ENCODE measurements at places on chromosomes 7 and 10.
A peak's percentile ranks its signal among the peaks of the same experiment; 100 is the strongest.

DNA sequence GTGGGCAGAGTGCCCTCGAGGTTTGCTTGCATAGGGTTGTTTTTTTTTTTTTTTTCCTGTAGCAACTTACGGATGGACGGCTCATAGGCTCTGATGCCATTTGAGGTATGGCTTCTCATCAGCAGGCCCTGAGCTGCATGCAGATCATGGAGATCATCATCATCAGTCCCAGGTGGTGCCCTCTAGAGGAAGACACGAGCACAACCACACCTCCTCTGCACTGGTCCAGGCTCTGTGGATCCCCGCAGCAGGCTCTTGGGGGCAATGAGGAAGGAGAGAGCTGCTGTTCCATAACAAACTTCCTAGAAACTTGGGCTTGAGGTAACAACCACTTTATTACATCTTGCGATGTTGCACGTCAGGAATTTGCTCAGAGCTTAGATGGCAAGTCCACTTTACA is 132.7 kb upstream of the CXCL12 start:
- DNase-seq: no peak

- DNase-seq: no peak
Measured at GRCh38 chr10:109173121-109173520, 750.2 kb downstream of the XPNPEP1 start.

GRCh38 chr10:112221545-112221944 is 38.0 kb upstream of the GPAM start:
- peak; percentile 63 for DNase-seq

- DNase-seq: no peak
Measured at GRCh38 chr10:77360835-77361234, 276.8 kb downstream of the KCNMA1 start.

DNA sequence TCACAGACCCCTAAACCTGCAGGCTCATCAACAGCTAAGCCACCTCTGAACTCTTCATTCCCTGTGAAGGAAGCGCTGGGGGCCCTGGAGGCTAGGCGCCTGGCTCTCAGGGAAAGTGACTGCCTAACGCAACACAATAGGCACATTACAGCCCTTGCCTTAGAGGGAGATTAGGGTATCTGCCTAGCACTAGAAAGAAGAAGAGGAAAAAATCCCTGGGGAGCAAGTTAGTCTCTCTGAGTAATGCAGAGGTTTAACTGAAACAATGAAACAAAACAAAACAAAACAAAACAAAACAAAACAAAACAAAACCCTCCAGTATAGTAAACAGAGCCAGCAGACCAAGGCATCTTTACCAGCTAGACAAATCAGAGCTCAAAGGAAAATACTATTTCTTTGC is 2.6 kb downstream of the ZNF777 start:
- DNase-seq: peak; percentile 7

DNA sequence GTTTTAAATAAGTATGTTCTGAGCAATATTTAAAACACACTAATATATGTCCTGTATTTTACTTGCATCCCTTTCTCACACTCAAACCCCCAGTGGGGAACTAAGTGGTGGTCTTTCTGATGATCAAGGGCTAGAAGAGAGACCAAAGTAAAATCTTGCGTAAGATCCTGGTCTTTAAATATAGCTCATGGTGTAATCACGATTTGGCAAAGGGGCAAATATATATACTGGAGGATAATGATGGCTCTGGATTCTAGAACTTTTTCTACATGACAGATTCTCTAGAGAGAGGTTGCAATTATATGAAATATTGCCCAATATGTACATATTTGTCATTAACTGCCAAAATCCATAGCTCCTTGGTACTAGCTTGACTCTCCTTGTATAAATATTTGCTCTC is 438.3 kb downstream of the NXPH1 start:
- DNase-seq: no peak

DNA sequence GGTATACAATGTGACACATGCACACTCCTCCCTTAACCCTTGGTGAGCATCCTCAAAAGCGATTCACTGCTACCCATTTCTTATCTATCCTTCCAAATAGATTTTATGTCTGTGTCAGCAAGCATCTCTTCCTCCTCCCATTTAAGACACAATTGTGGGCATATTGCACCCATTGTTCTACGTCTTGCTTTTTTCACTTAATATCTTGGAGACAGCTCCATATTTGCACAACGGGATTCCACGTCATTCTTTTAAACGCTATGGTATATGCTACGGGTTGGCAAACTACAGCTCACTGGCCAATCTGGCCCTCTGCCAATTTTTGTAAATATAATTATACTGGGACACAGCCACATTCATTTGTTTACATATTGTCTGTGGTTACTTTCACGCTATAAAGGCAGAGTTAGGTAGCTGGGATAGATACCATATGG is 88.6 kb downstream of the RNF216 start:
- peak; percentile 96 for DNase-seq

- no peak for DNase-seq
Measured at GRCh38 chr10:71045936-71046335, 157.6 kb upstream of the PCBD1 start.

GRCh38 chr10:30051220-30051619 is 8.2 kb downstream of the JCAD start:
- no peak for DNase-seq

GRCh38 chr10:126392469-126392868 is 4.2 kb upstream of the ADAM12 start:
- no peak for DNase-seq
